ENCODE measurements at places on chromosomes 2 and 18.

DNA sequence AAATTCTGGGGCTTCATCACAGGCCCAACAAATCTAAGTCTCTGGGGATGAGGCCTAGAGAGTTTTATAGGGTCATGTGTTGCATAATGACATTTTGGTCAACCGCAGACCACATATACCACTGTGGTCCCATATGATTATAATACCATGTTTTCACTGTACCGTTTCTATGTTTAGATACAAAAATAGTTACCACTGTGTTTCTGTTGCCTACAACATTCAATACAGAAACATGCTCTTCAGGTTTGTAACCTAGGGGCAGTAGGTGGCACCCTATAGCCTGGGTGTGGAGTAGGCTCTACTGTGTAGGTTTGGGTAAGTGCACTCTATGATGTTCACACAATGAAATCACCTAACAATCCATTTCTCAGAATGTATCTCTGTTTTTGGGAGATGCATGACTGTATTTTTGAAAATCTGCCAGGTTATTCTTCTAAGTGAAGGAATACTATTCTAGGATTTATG, 485.2 kb downstream of the PTPRM start:
- peak; percentile 62 for DNase-seq

DNA sequence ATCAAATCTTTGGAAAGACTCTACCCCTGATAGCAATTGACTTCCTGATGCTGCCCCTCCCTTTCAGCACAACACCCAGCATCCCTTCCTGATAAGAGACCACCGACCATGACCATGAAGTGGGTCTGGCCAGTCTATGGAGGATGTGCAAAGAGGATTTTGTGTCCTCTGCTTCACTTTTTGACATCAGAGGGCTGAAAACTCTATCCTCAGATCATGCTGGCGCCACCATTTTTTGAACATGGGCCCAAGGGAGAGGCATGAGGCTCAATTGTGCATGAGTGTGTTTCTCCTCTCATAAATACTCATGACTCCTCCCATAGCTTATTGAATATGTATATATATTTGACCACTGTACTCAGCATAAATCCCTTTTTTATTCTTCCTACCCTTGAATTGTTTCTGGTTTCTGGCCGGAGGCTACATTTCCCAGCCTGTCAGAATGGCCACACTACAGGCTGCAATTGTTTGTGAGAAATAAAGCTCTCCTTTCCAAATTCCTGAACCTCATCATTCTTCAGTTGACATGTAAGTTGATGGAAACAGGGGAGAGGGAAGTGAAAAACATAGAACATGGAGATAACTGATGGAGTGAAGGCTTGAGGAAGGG, 314.1 kb downstream of the MYCN start:
- no peak for DNase-seq

GRCh38 chr2:1993711-1994682, 249.7 kb upstream of the PXDN start:
- DNase-seq, result no peak

DNA sequence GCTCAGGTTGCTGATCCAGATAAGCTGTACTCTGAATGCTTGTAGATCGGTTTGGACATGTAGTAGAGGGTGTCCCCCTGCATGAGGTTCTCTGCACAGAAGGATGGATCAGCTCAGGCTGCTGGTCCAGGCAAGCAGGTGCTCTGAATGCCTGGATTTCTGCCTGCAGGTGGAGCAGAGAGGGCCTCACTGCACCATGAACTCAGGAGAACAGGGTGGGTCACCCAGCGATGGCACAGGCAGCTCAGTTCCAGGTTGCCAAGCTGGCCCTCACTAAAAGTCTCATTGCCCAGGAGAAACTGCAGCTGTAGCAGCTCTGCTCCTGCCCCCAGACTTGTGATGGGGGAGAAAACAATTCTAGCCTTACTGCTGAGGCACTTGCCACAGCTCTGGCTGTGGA, 491.8 kb downstream of the XIRP2 start:
- no peak for DNase-seq

All from NB4 (cell line).